ENCODE measurements at places on chromosomes 1 and 21. TPM values are rescaled to one million over a fixed set of nuclear protein-coding genes. Genes with fewer than 3 reads are reported as not detected.

Gene CDK18
- 5.7 TPM for total RNA-seq

Gene CACNA1S
- total RNA-seq = not detected

Gene ANGEL2
- total RNA-seq = 79.9 TPM

Gene WNT3A
- total RNA-seq = not detected

Gene USP16
- total RNA-seq = 53.2 TPM

Gene SH2D5
- not detected for total RNA-seq

Gene CENPL
- total RNA-seq = 4.7 TPM

Gene AGT
- 4.0 TPM for total RNA-seq

Gene TTC24
- not detected for total RNA-seq

Gene ABCG1
- 11.8 TPM for total RNA-seq

Gene INSRR
- total RNA-seq = not detected

Gene PADI2
- 0.58 TPM for total RNA-seq

Gene ADAM30
- total RNA-seq = not detected

Gene GBP1
- 57.9 TPM for total RNA-seq

Gene VSIG8
- not detected for total RNA-seq

Gene AGTRAP
- total RNA-seq = 32.6 TPM

Gene CLDN14
- not detected for total RNA-seq

Data from uterus (tissue), 4 donors.